ENCODE measurements at places on chromosomes 1 and 21.

- no peak for DNase-seq
Measured at GRCh38 chr21:20419772-20420171, 578.4 kb upstream of the NCAM2 start.

DNA sequence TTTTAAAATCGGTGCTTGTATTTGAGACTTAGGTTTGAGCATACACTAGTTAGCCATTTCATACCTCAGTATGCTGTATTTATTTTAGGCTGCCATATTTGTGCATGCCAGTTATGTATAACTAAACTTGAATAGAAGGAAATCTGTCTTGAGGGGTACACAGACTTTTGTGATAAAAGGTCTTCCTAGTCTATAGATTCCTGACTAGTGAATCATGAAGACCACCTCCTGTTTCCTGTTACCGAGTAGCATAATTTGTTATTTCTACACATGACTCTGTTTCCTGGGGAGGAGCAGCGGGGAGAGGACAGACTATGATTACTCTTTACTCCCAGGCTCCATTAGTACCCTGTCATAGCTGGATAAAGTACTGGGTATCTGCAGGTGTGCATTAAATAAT, 316.8 kb upstream of the SNX7 start:
- no peak for DNase-seq

GRCh38 chr1:37094302-37094701, 60.0 kb upstream of the GRIK3 start:
- DNase-seq = no peak

- DNase-seq = peak; percentile 41
Measured at GRCh38 chr1:244599937-244600350, 53.0 kb upstream of the DESI2 start.
